Cerebellar nuclear complex (tissue), 1 donor: ENCODE measurements at places on chromosomes 5 and 9.

DNA sequence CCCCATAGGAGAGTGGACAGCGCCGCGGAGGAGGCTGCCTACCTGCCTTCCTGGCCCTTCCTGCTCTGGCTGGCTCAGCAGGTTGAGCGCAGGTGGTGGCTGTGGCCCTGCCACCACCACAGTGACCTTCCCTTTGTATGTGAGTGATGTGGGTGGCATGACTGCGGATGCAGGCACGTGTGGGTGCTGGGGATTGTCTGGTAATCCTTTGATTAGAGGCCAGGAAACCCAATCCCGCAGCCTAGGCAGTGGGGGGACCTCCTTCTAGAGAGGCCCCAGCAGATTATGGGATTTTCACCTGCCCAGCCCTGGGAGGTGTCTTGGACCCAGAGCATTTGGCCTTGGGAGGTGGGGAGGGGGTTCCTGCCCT lies 16.5 kb downstream of the RXRA start:
- no peak for DNase-seq

DNA sequence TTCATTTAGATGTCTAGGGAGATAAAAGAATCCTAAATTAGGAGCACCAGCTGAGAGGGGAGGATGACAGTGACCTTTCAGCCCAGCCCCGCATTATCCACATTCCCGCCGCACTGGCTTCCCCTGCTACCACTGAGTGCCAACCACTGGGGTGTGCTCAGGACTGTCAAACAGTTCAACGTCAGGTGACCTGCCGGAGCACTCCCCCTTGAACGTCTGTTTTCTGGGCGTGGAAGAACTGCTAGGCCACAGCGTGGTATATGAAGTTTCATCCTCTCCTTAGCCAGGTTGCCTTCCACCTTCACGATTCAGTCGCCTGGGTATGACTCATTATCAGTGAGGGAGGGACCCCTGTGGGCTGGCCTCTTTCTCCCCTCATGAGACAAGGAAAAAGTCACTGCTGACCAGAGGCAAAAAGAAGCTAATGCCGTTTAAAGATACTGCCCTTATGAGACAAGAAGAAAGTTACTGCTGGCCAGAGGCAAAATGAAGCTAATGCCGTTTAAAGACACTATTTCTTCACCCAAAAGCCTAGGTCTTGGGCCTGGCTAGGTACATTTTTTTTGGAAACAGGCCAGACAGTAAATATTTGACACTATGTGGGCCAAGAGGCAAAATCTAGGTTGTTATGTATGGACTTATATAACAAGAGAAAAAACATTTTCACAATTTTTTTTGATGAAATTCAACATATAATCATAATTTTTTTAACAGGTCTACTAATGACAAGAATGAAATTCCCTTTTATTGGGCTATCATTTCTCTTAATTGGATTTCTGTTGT lies 4.6 kb downstream of the NMRK1 start:
- DNase-seq = no peak

DNA sequence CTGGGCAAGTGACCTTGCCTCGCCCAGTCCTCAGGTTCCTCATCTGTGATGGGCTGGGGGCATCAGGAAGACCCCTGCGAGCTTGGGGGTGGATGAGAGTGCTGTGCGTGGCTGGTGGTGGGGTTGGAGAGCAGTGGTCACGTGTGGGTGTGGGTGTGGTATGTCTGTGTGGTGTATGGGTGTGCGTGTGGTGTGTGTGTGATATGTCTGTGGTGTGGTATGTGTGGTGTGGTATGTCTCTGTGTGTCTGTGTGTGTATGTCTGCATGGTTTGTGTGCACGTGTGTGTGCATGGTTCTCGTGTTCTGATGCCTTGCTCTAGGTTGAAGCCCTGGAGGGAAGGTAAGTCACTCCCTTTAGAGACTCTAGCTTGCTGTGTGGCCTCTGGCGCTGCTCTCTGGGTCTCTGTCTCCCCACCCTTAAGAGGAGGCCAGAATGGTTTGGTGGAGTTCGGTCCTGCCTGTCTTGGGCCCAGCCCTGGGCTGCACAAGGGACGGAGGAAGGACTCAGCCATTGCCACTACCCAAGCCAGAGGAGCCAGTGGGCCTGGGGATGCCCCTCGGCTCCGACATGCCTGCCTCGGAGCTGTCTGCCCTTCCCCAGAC lies 87.0 kb downstream of the RXRA start:
- DNase-seq = no peak

- DNase-seq = no peak
Measured at GRCh38 chr5:116613445-116613844, 38.8 kb upstream of the SEMA6A start.

- no peak for DNase-seq
Measured at GRCh38 chr5:1765141-1765879, 34.3 kb downstream of the MRPL36 start.

GRCh38 chr9:114930056-114930812 lies at the start of gene TNFSF8:
Gene TNFSF8, minus strand, starts transcription at chr9:114930591. Its CDS starts 288 bp downstream, at chr9:114930303.
- no peak for DNase-seq

DNA sequence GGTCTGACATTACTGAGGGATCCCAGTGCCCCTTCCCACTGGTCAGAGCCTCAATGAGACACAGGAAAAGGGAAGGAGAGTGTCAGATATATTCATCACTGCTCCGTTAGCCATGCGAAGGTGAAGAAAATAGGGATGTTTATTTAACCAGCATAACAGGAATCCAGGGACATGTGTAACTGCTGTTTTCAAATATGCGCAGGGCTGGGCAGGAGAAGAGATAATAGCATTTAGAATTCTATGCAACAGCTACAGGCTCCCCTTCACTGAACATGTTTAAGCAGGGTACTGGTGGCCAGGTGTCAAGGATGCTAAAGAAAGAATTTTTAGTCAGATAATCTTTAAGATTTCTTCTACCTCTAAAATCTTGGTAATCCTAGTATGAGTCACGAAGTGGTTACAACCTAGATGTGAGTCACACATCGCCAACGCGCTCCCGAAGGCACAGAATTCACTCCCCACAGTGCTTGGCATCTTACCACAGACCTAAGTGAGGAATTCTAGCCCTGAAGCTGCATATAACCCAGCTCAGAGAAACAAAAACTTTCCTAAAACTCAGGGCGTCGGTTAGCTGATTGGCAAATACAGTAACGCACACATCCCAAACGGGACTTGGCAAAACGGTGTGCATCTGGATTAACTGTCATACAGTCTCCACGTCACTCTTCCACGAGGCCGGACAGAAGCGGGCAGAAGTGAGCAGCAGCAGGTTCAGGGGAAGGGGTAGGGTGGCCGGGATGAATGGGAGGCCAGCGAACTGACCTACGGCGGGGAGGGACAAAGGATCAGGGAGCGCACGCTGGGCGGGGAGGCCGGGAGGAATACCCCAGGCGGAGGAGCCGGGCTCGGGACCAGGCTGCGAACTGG lies 1.1 kb downstream of the CTNNAL1 start:
- DNase-seq = no peak

- no peak for DNase-seq
Measured at GRCh38 chr5:150189326-150189725, 536 bp upstream of the SLC6A7 start.

- no peak for DNase-seq
Measured at GRCh38 chr9:124512806-124513204, 5.6 kb upstream of the NR5A1 start.

DNA sequence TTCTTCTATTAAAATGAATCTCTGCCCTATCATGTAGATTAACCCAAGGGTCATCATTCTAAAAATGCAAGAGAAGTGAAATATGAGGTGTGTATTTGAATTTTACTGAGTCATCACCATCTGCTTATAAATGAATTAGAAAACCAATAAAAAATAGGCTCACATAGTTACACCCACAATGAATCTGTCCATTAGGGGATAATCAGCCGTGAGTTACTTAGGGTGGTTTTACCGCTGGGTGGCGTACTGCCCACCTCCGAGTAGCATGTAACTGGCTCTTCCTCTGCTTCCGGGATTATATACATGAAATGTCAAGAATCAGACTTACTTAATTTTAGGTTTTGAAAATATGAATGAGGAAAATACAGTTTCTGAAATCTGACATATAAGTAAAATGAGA lies 332.9 kb upstream of the CCNG1 start:
- no peak for DNase-seq

GRCh38 chr9:105858877-105859276 lies 164.5 kb downstream of the TMEM38B start:
- no peak for DNase-seq

GRCh38 chr5:55160493-55161209 lies 680 bp downstream of the GPX8 start:
- DNase-seq = no peak

GRCh38 chr5:66992547-66992946 lies 204.1 kb downstream of the CD180 start:
- no peak for DNase-seq

- DNase-seq = no peak
Measured at GRCh38 chr9:26802921-26803320, 89.7 kb downstream of the CAAP1 start.

DNA sequence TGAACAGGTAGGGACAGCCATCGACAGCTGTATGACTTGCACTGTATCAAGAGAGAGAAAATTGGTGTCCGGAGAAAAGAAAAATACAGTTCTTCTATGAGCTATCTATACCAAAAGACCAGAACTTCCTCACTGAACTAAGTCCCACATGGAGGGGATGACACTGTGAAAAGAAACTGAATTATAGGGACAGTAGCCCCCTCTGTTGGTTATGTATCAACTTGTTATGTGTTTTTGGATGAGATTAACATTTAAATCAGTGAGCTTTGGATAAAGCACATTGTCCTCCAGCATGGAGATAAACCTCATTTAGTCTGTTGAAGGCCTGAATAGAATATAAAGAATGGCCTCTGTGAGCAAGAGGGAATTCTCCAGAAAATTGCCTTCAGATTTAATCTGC lies 176.6 kb upstream of the SH3GL2 start:
- DNase-seq = no peak

DNA sequence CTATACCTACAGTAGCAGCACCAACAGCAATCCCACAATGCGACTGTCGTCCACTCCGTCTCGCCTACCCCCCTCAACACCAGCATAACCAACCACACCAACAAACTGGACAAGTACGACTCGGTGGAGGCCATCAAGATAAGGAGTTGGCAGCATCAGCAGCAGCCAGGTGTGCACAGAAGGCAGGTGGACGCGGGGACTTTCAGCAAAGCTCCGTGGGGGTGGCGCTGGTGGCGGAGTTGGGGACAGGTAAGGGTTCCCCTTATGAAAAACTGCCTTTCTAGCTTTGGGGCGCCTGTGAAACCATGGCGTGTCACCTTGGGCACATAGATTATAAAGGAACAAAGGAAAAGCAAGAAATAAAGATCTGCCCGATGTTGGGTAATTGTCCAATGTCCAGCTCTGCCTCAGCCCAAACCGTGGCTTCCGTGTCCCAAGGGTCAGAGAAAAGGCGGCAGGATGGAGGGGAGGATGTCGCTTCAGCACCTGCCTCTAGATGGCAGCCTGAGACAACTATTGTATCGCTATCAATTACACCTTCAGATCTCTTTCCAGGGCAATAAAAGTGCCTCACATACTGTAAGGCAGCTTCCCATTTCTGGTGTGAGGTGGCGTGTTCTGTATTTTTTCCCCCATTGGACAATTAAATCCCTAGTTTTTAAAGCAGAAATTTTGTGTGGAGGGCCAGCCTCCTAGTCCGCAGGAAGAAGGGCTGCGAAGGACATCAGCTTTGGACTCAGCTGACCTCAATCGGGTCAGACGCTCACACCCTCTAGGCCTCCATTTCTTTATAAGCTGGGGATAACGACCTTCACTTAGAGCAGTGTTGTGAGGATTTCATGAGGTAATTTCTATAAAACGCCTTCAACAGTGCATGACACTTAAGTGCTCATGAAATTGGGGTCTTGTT lies 58.8 kb downstream of the MTRR start:
- no peak for DNase-seq

GRCh38 chr5:115246361-115246991 lies 16.2 kb downstream of the PGGT1B start:
- no peak for DNase-seq

DNA sequence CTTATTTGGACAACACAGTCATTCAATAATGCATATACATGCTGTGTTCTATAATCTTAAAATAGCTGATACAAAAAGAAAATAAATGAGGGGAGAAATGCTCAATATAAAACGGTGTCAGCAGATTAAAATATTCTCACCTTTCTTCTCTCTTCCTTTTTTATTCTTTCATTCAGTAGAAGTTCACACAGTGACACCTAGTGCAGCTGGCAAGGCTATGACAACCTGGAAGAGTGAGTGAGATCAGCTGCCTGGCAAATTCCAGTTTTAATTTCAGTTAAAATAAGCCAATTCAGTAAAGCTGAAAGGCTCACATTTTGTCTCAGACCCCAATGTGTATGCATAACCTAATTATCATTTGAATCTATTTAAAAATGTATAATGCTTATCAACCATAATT lies 150.3 kb downstream of the RASEF start:
- DNase-seq = no peak

DNA sequence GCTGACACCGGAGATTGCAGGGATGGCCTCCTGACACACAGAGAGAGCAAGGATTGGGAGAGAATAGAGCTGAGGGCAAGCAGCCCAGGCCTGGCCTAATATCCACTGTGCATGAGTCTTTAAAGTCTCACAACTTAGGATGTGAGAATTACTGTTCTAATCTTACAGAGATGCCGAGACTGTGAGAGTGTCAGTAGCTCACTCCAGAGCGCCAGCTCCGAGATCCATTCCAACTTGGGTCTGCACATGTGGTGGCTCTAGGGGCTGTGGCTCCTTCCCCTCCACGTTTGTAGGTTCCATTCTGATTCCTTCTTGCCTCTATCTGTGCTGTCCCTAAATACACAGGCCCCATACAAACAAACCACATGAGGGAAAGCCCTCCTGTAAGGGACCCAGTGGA lies 304.6 kb downstream of the MLLT3 start:
- DNase-seq = no peak

DNA sequence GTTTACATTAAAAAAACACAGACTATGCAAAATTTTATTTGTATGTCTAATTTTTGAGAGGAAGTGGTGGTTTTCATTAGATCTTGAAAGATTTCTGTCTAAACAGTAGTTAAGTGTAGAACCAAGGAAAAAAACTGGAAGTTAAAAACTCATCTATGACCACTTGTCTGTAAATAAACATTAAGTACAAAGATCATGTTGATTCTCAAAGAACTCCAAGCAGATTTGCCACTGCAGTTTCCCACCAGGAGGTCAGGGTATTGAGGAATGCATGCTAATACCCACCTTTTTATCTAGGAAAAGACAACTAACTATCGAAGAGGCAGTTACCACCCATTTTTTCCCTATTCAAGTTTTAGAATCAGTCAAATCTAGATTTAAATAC lies 1.9 kb downstream of the STOM start:
- no peak for DNase-seq

- DNase-seq = no peak
Measured at GRCh38 chr5:139668064-139668880, 20.1 kb downstream of the CXXC5 start.
